Stimulated activated naive CD4-positive, alpha-beta T cell treated with Interleukin-2 at 50 U/mL for 16 hours (primary cell): ENCODE measurements at places on chromosomes 3 and 15.

DNA sequence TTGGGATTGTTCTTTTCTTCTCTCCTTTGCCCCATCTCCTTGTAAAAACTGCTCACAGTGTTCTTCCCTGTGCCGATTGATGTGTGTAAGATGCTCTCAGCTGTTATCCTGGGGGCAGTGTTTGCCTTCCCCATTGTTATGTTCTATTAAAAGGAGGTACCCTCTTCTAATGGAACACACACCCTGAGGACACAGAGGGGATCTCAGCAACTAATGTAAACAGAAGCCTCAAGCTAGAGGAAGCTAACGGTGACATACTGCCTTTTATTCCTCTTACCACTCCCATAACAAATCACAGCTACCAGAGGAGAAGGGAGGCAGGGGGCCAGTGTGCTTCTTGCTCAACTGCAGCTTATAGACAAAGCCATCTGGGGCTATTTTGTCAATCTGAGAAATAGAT, 2.2 kb downstream of the TAGLN3 start:
- no peak for DNase-seq

- DNase-seq, result no peak
Measured at GRCh38 chr3:115077501-115078250, 69.4 kb downstream of the ZBTB20 start.

DNA sequence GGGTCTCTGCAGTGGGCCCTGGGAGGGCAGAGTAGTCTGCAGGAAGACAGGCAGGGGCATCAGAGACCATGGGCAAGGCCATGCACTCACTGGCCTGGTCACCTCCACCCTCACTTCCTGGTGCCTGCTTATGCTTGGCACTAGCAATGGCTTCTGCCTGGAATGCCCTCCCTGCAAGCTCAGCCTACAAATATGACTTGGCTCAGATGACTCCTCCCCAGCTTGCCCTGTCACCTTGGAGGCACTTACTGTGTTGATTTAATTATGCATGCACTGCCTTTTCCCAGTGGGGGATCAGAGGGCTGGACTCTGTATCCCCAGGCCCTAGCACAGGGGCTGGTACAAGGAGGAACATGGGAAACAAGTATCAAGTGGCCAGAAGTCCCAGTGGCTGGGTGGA, 7.8 kb downstream of the C3orf18 start:
- DNase-seq, result no peak

GRCh38 chr3:114730397-114730796, 416.7 kb downstream of the ZBTB20 start:
- DNase-seq, result no peak

DNA sequence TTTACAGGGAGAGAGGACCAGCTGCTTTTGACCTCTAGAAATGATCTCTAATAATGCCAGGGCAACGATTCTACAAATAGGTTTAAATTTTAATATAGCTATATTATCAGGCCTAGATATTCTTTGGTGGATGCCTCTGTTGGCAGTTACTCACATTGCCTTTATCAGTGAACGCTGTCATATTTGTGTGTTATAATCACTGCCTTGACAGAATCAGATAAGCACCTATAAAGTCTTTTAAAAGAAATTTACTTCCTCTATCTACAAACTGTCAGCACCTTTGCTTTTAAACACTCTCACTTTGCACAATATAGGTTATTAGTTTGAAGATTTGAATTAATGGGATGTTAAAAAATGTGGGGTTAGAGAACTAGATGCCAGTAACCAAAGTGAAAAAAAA, 324.1 kb downstream of the ZIC1 start:
- DNase-seq, result no peak

- no peak for DNase-seq
Measured at GRCh38 chr15:45919806-45920205, 285.0 kb downstream of the SQOR start.

GRCh38 chr3:21898316-21898715, 147.3 kb upstream of the ZNF385D start:
- DNase-seq, result no peak

DNA sequence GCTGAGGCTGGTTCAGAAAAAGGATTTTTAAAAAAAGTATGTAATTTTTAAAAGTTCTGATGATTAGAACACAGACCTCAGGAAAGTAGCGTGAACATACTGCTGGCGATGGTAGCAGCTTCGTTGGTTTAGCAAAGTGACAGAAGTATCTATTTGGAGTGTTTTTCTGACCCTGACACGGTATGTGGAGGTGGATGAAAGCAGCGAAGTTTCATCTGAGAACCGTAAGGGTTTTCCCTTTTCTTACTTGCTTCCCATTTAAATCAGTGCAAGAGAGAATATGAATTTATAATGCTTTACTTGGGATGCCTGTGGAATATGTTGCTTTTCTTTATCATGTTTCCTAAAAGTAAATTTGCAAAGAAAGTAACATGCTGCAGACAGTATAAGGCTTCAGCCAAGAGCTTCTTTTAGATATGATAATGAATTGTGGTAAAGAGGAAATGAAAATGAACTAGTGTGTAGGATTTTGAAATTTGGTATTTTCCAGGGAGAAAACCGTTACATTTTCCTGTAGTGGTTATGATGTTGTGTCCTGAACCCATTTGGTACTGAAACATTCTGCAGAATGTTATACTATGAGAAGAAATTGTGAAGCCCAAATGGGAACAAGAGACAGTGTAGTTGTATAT, 3.9 kb downstream of the CHST2 start:
- DNase-seq, result no peak

- DNase-seq, result no peak
Measured at GRCh38 chr3:11377719-11378118, 105.5 kb downstream of the ATG7 start.

DNA sequence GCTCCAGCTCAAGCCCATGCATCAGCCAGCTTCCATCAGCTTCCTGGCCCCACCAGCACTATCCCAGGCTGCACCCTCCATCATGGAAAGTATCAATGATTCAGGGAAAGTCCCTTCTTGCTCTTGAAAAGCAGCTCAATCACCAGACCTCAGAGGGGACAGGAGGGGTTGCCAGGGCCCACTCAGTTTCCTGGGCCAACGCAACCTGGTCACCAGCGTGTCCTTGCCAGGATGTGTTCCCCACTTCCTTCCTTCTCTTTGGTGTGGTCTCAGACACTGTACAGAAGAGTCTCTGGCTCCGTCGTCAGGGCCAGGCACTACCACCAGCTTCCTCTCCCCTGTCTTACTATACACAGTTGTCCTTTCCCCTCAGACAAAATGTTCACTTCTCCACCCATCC, 3.0 kb downstream of the HDC start:
- DNase-seq, result peak; percentile 52

- DNase-seq, result no peak
Measured at GRCh38 chr3:125140011-125140817, 72.3 kb downstream of the SLC12A8 start.

DNA sequence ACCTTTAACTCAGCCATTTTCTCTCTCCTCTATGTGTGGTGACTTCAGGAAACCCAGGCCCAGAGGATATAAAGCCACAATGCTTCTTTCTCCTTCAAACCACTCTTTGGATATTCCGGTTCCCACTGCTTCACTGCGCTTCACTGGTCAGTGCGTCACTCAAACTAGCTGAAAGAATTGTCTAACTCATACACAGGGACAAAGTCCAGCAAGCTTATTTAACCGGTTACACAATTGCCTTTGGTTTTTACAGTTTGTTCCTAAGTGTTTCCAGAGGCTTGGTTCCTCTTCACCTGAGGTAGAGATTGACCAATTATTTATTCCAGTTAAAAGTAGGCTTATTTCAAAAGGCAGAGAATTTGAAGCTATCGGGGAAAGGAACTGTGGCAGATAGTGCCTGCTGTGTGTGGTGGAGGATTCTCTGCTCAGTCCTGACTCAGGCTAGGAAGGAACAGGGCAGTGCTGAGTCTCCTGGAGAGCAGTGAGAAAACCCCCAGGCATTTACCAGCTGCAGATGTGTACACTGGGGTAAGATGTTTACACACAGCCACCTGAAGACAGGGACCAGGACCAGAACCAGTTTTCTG, at the start of gene HGD:
TSS of gene HGD (minus strand) at position 145 of the 587 bp plus-strand sequence. CDS start at position 17, 128 bp downstream.
- no peak for DNase-seq

GRCh38 chr15:36926427-36926825, 173.9 kb downstream of the MEIS2 start:
- no peak for DNase-seq

- DNase-seq, result no peak
Measured at GRCh38 chr15:69784798-69785566, 312.7 kb downstream of the TLE3 start.

GRCh38 chr15:83158393-83158792, 49.2 kb downstream of the HDGFL3 start:
- no peak for DNase-seq

- no peak for DNase-seq
Measured at GRCh38 chr3:45381168-45381852, 7.1 kb upstream of the LARS2 start.

- no peak for DNase-seq
Measured at GRCh38 chr3:16148213-16148612, 26.3 kb upstream of the GALNT15 start.

- no peak for DNase-seq
Measured at GRCh38 chr3:71102111-71102983, 481.2 kb downstream of the FOXP1 start.

DNA sequence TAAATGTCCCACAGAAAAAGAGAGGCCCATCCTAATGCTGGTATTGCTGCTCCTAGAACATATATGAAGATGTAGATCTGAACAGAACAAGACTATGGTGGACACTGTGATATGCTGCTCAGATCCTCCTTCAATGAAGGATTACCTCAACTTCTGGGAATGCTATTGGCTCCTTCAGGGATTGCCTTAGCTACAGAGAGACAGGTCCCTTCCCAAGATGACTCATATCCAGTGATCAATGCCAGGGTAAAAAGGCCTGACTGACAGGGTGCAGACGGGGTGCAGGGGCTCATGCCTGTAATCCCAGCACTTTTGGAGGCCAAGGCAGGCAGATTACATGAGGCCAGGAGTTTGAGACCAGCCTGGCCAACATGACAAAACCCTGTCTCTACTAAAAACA, 20.5 kb upstream of the STAG1 start:
- no peak for DNase-seq

- no peak for DNase-seq
Measured at GRCh38 chr15:57517030-57517671, 74.6 kb upstream of the MYZAP start.

GRCh38 chr3:107994181-107994580, 96.7 kb downstream of the CD47 start:
- no peak for DNase-seq

DNA sequence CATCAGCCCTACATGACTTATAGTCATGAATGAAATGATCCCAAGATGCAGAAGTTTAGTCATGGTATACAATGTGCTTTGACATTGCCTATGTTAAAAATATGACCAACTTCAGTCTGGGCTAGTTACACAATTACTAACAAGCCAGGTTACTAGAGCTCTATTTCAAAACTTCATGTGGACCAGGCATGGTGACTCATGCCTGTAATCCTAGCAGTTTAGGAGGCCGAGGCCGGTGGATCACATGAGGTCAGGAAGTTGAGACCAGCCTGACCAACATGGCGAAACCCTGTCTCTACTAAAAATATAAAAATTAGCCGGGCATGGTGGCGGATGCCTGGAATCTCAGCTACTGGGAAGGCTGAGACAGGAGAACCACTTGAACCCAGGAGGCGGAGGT, 613.0 kb downstream of the CADM2 start:
- no peak for DNase-seq

- no peak for DNase-seq
Measured at GRCh38 chr15:80611543-80612080, 83.5 kb upstream of the ABHD17C start.

DNA sequence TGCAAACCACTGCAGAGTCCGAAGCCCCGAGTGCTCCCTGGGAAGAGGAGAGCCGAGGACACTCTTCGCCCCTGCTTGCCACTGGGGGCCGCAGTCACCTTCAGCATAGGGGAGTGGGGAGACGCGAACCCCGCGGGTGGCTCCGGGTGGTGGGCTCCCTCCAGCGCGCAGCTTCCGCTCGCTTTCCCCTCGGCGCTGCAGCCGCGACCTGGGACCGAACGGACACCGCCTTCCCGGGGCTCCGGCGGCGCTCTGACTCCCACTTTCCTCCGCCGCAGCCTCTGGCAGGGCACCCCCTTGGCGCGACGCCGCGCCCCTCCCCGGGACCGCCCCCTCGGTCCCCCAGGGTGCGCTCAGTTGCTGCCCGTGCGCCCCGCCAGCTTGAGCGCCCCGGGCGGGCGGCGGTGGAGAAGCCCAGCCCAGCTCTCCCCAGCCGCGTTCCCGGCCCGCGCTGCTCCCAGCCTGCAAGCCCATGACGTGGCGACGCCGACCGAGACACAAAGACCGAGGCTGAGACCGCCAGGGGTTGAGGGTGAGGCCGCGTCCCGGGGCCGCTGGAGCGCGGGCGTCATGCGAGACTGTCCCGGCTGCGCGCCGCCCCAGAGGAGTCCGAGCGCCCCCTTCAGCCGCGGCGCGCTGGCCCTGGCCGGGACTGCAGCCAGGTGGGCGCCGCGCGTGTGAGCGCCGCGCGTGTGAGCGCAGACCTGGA, at the start of gene MINAR1:
TSS of gene MINAR1 (plus strand) at position 701 of the 709 bp plus-strand sequence. CDS start 23,812 bp downstream, outside the sequence.
- no peak for DNase-seq

DNA sequence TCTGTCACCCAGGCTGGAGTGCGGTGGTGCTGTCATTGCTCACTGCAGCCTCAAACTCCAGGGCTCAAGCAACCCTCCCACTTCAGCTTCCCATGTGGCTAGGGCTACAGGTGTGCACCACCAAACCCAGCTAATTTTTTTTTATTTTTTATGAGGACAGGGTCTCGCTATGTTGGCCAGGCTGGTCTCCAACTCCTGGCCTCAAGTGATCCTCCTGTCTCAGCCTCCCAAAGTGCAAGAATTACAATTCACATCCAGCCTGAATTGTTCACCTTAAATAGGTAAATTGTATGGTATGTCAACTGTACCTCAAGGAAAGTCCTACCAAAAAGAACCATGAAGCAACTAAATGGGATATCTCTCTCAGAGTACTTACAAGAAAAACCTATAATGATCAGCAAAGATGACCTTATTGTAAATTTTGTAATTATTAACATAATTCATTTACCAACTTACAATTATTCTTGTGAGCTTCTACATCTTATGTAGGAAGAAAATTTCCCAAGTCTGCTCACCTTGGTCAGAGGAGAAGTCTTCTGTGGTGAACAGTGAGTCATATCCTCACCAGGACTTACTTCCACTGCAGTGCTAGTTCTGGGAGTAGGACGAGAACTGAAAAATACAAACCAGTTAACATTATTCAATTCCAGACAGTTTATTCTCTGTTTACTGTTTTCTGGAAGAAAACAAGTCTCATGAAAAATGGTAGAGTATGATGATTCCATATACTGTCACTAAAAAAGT, 54.4 kb downstream of the ULK4 start:
- no peak for DNase-seq

- no peak for DNase-seq
Measured at GRCh38 chr3:147462856-147463255, 53.7 kb downstream of the ZIC1 start.

DNA sequence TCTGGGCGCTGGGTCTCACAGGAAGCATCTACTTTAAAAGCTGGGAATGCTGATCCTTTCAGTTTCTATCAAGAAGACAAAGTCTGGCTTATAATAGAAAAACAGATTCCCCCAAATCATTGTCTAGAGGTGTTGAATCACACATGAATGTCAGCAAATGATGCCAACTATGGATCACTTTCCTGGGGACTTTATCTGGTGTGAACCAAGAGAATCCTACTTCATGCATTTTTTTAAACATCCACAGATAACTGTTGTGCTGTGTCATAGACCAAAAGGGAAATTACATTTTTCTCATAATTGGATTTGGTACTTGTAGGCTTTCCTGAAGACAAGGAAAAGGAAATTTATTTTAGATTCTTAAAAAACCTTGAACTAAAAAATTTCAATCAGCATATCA, 132.7 kb downstream of the CD47 start:
- DNase-seq, result no peak

GRCh38 chr3:150161011-150161410, 190.3 kb upstream of the PFN2 start:
- DNase-seq, result no peak

- DNase-seq, result no peak
Measured at GRCh38 chr3:195868336-195868865, 40.0 kb downstream of the TNK2 start.
